ENCODE measurements at places on chromosomes 4 and X.

GRCh38 chrX:51608766-51609165 lies 9.9 kb downstream of the CENPVL3 start:
- peaks cover 13% of the 10 kb centered on the region for H3K27me3 ChIP-seq
- H3K4me1 ChIP-seq: no peaks in the 10 kb centered on the region
- H3K27ac ChIP-seq: no peak overlapping the region
- no peak overlapping the region for H3K4me3 ChIP-seq
- DNase-seq: no peak

DNA sequence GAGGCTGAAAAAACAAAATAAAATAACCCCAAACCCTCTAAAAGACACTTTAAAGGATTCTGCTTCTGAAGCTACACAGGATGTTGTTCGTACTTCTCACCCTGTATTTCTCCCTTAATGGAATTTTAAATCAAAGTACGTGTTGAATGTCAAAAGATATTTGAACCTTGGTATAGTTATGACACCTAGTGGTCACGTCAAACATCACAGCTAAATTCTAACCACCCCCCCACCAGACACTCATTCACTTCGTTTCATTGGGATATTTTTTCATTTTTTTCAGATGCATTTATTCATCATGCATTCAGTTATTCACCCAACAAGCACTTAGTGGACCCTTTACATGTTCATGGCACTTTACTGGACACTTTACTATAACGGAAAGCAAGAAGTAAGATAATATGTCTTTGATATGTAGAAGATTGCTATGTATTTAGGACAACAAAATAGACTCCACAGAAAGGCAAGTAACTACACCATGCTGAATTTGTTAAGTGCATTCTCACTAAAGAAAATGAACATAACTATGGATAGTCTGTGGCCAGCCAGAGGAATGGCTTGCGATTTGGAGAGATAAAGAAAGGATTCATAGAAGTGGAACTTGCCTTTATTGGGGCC lies 62.5 kb upstream of the GPR174 start:
- no peak for DNase-seq
- peaks cover 7% of the 10 kb centered on the region for H3K27me3 ChIP-seq
- peak overlapping the region; percentile 56 for H3K4me3 ChIP-seq
- H3K36me3 ChIP-seq: no peaks in the 10 kb centered on the region

GRCh38 chrX:43644124-43644701 lies 11.9 kb upstream of the MAOA start:
- no peak overlapping the region for H3K4me3 ChIP-seq
- DNase-seq: no peak
- no peaks in the 10 kb centered on the region for H3K4me1 ChIP-seq
- H3K36me3 ChIP-seq: no peaks in the 10 kb centered on the region
- peaks cover 5% of the 10 kb centered on the region for H3K27me3 ChIP-seq
- H3K27ac ChIP-seq: no peak overlapping the region

DNA sequence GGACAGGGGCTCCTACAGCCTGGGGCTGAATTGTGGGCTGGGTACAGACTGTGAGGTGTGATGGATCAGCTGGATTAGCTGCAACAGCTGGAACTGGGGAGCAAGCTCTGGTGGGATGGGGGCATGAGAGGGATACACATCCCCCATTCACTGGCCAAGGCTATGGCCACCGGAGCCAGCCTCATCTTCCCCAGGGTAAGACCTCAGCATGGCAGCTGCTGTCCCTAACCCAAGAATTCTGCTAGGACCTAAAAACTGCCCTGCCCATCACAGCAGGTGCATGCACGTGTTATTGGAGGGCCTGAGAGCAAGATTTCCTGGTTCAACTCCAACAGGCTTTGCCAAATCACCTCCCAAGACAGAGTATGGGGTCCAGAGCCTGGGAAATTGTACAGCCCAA lies 258.6 kb upstream of the AGTR2 start:
- no peaks in the 10 kb centered on the region for H3K4me1 ChIP-seq
- peaks cover 8% of the 10 kb centered on the region for H3K27me3 ChIP-seq
- DNase-seq: no peak
- H3K4me3 ChIP-seq: no peak overlapping the region
- H3K36me3 ChIP-seq: no peaks in the 10 kb centered on the region
- H3K27ac ChIP-seq: no peak overlapping the region

DNA sequence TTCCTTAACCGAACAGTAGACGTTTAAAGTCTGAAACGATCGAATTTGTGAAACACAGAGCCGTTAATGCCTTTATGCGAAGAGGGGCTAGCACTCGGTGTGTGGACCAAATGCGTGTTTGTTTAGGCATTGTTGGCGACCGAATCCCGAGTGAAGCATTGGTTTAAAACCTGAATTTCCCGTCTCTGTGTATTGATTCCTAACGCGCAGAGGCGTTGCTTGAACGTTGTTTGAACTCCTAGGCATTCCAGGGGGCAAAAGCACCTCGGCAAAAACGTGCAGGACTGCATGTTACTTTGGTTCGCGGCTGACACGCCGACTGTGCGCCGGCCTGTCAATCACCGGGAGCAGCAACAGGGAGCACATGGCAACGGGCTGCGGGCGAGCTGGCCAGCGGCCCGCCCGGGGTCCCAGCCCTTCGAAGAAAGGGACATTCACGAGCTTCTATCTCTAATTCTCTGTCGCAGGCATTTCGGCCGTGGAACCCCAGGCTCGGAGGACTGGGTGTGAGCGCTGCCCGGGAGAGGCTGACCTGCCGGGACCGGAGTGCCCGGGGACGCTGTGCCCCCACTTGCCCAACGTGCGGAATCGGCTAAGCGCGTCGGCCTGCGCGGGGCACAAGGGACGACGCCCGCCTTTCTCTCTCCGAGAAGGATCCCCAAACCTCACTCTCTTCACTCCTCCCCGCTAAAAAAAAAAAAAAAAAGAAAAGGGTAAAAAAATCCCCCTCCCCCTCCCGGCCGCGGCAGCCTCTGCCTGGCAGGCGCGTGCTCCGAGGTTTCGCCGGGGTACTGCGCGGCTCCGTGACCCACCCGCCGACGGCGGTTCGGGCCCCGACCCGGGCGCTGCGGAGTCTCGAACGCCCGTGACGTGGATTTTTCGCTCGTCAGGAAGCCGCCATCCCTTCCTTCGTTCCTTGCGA lies 810 bp downstream of the SPRY1 start:
- no peaks in the 10 kb centered on the region for H3K36me3 ChIP-seq
- no peak for DNase-seq
- peak overlapping the region; percentile 3 for H3K27ac ChIP-seq
- peak overlapping the region; percentile 71 for H3K4me3 ChIP-seq
- peaks cover 10% of the 10 kb centered on the region for H3K27me3 ChIP-seq

- peaks cover 5% of the 10 kb centered on the region for H3K36me3 ChIP-seq
- H3K4me1 ChIP-seq: peaks cover 10% of the 10 kb centered on the region
- H3K27ac ChIP-seq: peak overlapping the region; percentile 25
- H3K27me3 ChIP-seq: no peaks in the 10 kb centered on the region
- H3K4me3 ChIP-seq: peak overlapping the region; percentile 36
- no peak for DNase-seq
These were observed 108.4 kb downstream of the KLHL8 start for GRCh38 chr4:87112063-87112462.

DNA sequence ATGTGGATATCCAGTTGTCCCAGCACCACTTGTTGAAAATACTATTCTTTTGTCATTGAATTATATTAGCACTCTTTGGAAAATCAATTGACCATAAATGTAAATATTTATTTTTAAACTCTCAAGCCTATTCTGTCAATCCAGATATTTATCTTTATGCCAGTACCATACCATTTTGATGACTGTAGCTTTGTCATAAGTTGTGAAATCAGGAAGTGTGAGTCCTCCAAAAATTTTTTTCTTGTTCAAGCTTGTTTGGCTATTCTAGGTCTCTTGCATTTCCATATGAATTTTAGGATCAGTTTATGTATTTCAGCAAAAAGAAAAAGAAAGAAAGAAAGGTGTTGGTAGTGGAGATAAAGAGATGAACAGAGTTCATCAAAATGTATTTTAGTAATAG lies 8.2 kb upstream of the SMPX start:
- H3K36me3 ChIP-seq: no peaks in the 10 kb centered on the region
- H3K27me3 ChIP-seq: peaks cover 10% of the 10 kb centered on the region
- no peak overlapping the region for H3K27ac ChIP-seq
- DNase-seq: no peak

- DNase-seq: no peak
- no peak overlapping the region for H3K4me3 ChIP-seq
- peaks cover 6% of the 10 kb centered on the region for H3K36me3 ChIP-seq
- H3K27ac ChIP-seq: no peak overlapping the region
- H3K27me3 ChIP-seq: peaks cover 9% of the 10 kb centered on the region
- no peaks in the 10 kb centered on the region for H3K4me1 ChIP-seq
These were observed 90.8 kb downstream of the PSAPL1 start for GRCh38 chr4:7343950-7344349.

GRCh38 chrX:103678199-103678993 lies 8.1 kb downstream of the MORF4L2 start:
- H3K4me1 ChIP-seq: no peaks in the 10 kb centered on the region
- peaks cover 21% of the 10 kb centered on the region for H3K36me3 ChIP-seq
- no peaks in the 10 kb centered on the region for H3K27me3 ChIP-seq
- DNase-seq: no peak
- H3K27ac ChIP-seq: peak overlapping the region; percentile 8

- no peaks in the 10 kb centered on the region for H3K36me3 ChIP-seq
- H3K27ac ChIP-seq: no peak overlapping the region
- DNase-seq: no peak
- H3K27me3 ChIP-seq: no peaks in the 10 kb centered on the region
- H3K4me1 ChIP-seq: no peaks in the 10 kb centered on the region
- H3K4me3 ChIP-seq: no peak overlapping the region
These were observed 283.9 kb upstream of the AGA start for GRCh38 chr4:177726111-177726510.

DNA sequence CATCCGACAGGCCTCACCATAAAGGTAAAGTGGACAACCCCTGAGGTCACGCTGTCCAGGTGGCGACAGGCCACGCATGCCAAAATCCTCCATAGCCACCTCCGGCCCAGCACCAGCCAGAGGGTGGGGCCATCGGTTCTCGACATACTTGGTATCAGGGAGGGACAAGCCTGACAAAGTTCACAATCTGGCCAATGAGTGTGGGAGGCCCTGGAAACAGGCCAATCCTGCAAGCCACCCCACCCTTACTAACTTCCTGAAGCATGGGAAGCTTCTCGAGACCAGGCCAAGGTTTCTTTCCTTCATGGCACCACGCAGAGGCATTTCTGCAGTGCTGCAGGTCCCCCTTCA lies 73.8 kb downstream of the MTMR1 start:
- H3K27ac ChIP-seq: no peak overlapping the region
- no peak for DNase-seq
- no peaks in the 10 kb centered on the region for H3K4me1 ChIP-seq
- H3K36me3 ChIP-seq: no peaks in the 10 kb centered on the region
- no peaks in the 10 kb centered on the region for H3K27me3 ChIP-seq
- H3K4me3 ChIP-seq: no peak overlapping the region

- H3K4me1 ChIP-seq: no peaks in the 10 kb centered on the region
- H3K4me3 ChIP-seq: no peak overlapping the region
- H3K27me3 ChIP-seq: no peaks in the 10 kb centered on the region
- no peak for DNase-seq
- no peak overlapping the region for H3K27ac ChIP-seq
These were observed 134.3 kb upstream of the VCX2 start for GRCh38 chrX:8305350-8305749.

DNA sequence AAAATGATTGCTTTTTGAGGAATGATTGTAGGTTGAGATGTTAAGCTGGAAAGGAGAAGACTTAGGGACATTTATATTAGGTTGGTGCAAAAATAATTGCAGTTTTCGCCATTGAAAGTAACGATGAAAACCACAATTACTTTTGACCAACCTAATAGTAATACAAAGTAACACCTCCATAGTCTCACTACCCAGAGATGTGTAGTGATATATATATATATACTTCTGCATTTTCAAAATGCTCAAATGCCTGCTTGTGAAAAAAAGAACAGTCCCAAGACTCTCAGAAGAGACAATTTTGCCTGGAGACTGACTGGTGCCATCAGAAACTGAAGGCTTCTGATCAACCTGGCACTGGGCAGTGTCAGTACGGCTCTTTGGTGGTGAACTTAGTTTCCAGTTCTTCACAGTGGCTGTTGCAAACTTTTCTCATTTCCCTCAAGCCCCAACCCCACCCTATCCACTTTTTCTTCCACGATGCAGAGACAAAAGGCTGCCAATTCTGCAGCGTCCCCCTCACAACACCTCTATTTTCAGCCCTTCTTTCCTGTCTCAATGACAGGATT lies 35.1 kb upstream of the TAPT1 start:
- H3K36me3 ChIP-seq: no peaks in the 10 kb centered on the region
- no peak overlapping the region for H3K27ac ChIP-seq
- H3K27me3 ChIP-seq: no peaks in the 10 kb centered on the region
- no peak for DNase-seq

DNA sequence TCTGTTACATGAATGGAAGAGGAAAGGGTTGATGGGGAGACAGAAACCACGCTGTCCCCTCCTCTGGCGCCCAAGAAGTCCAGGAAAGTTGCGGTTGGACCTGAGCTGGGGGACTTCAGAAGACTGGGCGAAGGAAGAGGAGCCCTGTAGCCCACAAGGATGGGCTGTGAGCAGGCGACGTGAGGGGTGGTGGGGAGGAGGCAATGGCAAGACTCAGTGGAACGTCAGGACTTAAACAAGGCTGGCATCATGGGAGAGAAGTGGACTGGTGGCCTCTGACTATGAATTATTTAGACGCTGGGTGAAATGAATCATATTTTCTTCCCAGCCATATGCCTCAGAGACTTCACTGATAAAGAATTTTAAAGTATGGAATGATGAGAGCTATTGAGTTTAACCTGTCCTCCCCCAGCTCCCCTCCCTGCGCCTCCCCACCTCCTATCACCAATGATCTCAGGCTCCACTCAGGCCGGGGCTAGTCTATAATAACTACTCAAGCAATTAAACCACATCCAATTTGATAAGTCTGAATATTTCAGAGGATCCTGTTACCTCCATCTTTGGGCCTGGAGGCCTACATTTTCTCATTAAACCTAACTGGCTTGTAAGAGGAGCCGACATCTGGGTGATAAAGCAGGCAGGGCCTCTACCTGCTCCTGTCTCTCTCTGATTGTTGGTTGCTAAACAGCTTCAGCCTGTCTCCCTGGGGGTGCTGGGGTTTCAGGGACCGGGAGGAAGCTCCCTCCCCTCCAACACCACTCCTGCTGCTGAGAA lies 63.6 kb downstream of the SMIM20 start:
- H3K27me3 ChIP-seq: peaks cover 7% of the 10 kb centered on the region
- H3K4me3 ChIP-seq: no peak overlapping the region
- H3K27ac ChIP-seq: no peak overlapping the region
- no peak for DNase-seq
- no peaks in the 10 kb centered on the region for H3K36me3 ChIP-seq

- no peak overlapping the region for H3K4me3 ChIP-seq
- DNase-seq: no peak
- peaks cover 7% of the 10 kb centered on the region for H3K27me3 ChIP-seq
- no peak overlapping the region for H3K27ac ChIP-seq
- no peaks in the 10 kb centered on the region for H3K36me3 ChIP-seq
These were observed 87.6 kb upstream of the PLAC1 start for GRCh38 chrX:134745636-134746409.

- H3K4me1 ChIP-seq: no peaks in the 10 kb centered on the region
- H3K4me3 ChIP-seq: no peak overlapping the region
- H3K36me3 ChIP-seq: peaks cover 4% of the 10 kb centered on the region
- no peak overlapping the region for H3K27ac ChIP-seq
- no peak for DNase-seq
These were observed 2353.5 kb downstream of the ARAP2 start for GRCh38 chr4:33890841-33891240.
